Activated naive CD4-positive, alpha-beta T cell treated with Interleukin-2 at 50 U/mL for 16 hours (primary cell): ENCODE measurements at places on chromosomes 5 and 9.

GRCh38 chr9:17003576-17004240 lies 131.1 kb upstream of the CNTLN start:
- no peak for DNase-seq

DNA sequence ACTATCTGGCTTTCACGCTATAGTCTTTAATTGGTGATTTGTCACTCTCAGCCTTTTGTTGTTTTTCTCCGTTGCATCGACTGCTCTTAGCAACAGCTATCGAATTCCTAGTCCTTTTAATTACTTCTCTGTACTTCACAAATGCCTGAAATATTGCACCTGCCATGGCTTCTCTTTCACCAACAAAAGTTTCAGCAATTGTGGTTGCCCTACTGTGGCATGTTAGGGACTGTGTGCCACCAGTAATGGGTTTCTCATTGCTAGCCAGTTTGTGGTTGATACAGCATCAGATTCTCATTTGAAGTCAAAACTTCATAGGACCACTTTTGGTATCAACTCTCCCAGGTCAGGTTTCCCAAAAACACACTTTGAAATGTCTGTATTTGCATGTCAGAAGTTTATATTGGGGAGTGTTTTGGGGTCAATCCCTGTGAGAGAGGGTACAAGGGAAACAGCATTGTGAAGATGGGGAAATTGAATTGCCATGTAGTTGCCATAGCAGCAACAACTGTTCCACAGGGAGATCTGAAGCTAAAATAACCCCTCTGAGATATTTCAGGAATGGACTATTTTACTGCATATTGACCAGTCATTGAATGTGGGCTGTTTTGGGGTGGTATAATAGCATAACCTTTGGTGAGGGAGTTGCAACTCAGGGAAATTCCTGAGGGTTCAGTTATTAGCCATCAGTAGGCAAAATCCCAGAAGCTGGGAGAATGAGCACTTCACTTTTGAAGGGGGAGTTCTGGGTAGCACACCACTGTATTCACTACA lies 99.2 kb downstream of the WDR70 start:
- no peak for DNase-seq

- DNase-seq = no peak
These were observed 4.8 kb downstream of the FAM151B start for GRCh38 chr5:80492741-80493140.

GRCh38 chr5:172901788-172902496 lies 57.3 kb upstream of the RPL26L1 start:
- DNase-seq = no peak

DNA sequence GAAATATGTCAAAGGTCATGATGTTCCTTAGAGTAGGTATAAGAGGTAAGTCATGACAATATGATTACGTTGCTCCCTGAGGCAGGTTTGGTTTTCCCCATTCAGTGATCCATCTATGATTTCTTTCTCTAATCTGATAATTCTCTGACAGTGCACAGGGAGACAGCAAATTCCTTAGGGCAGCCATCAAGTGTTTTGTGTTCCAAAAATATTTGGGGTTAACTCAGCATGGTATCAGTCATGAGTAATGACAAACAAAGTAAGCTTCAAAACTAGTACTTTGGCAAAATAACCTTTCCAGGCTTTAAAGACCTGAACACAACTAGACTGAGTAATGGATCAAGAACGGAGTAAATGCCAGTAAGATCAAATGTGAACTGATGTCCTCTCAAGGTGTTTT lies 55.3 kb upstream of the SPATA31E1 start:
- DNase-seq = no peak

GRCh38 chr5:7186818-7187217 lies 209.1 kb upstream of the ADCY2 start:
- no peak for DNase-seq

GRCh38 chr5:62284946-62285891 lies 20.8 kb upstream of the KIF2A start:
- peak; percentile 77 for DNase-seq

DNA sequence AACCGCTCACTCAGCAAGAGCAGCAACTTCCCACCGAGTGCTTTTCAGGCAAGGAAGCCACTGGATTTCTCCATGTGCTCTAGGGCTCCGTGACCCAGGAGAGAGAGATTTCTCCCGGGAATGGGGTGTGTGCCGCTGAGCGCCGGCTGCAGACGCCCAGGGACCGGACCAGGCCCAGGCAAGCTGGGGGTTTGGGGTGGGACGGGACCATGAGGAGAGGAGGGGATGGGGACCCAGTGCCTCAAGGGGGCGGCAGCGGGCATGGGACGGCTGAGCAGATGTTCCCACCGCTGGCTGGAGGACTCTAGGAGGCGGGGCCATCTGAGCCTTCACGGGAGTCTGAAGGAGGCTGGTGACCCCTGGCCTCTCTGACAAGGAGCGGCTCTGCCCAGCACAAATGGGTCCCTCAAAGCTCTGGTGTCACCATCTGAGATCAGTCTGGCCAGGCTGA lies 8.5 kb downstream of the LCN9 start:
- DNase-seq = no peak

DNA sequence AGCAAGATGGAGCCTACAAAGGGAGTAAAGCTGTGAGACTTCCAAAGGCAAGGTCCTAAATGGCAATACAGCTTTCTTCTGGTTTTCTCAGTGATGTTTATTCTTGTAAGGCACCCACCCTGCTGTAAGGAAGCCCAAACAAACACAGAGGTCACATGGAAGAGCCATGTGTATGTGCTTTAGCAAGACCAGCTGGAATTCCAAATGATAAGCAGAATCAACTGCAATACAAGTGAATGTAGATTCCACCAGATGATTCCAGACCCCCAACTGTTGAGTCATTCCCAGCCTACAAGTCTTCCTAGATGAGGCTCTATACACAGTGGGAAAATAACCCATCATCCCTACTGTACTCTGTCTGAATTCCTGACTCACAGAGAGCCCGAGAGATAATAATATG lies 122.8 kb downstream of the DEPDC1B start:
- no peak for DNase-seq

- no peak for DNase-seq
These were observed 5.1 kb downstream of the TMEM245 start for GRCh38 chr9:109114670-109115069.

DNA sequence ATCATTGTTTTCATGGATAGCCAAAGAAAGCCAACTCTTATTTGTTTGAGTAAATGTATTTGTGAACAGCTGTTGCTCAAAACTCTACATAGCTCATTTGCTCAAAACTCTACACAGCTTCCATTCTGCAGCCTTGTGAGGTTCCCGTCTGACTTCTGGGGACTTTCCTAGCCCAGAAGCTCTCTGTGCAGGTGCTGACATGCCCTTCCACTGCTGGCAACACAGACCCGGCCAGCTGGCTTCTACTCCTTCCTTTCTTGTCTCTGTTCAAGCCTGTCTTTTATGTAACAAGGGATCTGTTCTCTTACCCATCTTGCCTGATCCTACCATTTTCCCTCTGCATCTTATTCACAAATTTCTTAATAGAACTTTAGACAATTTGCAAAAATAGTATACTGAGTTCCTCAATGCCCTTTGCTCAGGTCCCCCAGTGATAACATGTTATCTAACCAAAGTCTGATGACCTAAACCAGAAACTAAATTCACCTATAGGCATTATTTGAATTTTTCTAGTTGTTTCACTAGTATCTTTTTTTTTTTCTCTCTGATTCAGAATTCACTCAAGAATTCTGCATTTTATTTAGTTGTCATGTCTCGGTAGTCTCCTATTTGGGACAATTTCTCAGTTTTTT lies 556.5 kb upstream of the SEMA6A start:
- DNase-seq = no peak

- DNase-seq = no peak
These were observed 126.8 kb downstream of the PDE8B start for GRCh38 chr5:77337246-77337645.

DNA sequence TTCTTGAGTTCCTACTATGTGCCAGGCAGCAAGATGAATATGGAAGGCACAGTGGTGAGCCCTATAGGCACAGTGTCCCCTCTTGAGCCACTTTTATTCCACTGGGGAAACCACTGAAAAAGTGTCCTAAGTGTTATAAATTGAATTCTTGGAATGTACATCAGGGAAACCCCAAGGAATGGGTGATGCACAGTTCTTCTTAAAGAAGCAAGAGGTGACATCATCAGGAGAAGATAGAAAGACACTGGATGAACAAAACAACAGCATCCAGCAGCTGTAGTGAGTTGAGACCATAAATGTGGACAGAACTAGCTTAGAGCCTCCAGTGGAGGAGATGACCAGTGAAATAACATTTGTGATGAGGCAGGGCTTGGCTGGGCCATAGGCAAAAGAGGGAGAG lies 199.2 kb upstream of the ANKRD55 start:
- DNase-seq = no peak

- DNase-seq = no peak
These were observed 190.6 kb upstream of the MSX2 start for GRCh38 chr5:174533751-174534241.

GRCh38 chr9:126723807-126724172 lies 81.0 kb upstream of the ZBTB43 start:
- DNase-seq = no peak

DNA sequence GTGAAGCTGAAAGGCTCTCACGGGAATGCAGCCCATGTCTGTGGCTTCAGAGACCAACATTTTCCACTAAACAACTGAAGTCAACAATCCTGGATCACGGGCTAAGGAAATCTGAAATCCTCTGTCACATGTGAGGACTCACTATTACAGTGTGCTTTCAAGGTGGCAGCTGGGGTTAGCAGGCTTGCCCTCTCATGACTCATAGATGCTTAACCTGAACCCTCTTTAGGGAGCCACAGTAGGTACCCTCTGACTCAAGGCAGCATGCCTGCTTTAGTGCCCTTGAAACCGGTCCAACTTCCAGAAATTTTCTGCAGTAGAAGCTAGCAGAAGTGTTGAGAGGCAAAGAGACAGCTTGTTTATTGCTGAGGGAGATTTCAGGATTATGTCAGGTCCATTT lies 232.5 kb downstream of the GABRB2 start:
- DNase-seq = no peak

DNA sequence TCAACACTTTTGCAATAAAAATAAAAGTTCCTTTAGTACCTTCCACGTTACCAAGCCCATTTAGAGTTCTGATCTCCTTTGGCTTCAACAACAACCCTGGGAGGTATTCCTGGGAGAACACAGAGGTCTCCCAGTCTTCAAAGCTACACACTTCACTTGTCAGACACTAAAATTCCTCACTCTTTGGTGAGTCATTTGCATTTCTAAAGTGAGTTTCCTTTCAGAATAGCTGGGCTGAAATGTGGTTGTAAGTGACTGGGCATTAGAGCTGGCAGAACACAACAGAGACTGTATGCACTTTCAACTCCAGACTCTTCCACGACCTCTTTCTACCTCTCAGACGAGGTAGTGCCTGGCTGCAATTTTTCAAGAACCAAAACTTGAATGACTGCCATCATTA lies 11.5 kb upstream of the F2RL1 start:
- DNase-seq = no peak

GRCh38 chr9:135563039-135563476 lies 1.5 kb downstream of the PAEP start:
- DNase-seq = no peak

DNA sequence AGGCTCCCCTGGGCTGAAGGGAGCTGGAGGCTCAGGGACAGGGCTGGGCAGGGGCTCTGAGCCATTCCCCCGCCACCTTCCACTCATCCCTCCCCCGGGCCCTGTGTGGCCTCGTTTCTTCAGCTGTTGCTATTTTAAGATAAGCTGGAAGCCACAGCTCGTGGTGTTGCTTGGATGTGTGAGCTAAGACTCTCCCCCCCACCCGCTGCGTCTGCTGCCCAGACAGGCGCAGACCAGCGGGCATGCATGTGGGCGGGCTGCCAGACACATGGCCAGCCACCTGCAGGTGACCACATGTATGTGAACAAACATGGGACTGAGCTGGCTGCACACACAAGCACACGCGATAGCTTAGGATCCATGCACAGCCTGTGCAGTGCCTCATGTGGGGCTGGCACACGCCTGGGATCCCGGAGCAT lies 8.7 kb downstream of the SNCB start:
- DNase-seq = no peak

GRCh38 chr5:52710972-52711596 lies 76.6 kb upstream of the ITGA1 start:
- no peak for DNase-seq

DNA sequence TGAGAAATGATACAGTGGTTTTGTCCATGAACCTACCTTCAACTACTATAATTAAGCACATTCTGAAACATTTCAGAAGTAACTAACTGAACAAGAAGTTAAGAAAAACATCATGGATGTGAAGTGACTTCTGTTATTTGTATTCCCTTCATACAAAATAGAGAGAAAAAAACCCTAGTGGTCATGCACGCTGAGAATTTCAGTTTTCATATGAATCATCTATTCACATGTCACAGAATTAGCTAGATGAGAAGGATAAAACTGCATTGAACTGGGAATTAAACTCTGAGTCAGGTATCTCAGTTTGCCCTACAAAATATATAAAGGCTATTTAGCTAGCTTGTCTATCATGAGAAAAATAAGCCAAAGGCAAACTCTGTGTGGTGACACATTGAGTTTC lies 451.8 kb upstream of the FTMT start:
- DNase-seq = no peak

DNA sequence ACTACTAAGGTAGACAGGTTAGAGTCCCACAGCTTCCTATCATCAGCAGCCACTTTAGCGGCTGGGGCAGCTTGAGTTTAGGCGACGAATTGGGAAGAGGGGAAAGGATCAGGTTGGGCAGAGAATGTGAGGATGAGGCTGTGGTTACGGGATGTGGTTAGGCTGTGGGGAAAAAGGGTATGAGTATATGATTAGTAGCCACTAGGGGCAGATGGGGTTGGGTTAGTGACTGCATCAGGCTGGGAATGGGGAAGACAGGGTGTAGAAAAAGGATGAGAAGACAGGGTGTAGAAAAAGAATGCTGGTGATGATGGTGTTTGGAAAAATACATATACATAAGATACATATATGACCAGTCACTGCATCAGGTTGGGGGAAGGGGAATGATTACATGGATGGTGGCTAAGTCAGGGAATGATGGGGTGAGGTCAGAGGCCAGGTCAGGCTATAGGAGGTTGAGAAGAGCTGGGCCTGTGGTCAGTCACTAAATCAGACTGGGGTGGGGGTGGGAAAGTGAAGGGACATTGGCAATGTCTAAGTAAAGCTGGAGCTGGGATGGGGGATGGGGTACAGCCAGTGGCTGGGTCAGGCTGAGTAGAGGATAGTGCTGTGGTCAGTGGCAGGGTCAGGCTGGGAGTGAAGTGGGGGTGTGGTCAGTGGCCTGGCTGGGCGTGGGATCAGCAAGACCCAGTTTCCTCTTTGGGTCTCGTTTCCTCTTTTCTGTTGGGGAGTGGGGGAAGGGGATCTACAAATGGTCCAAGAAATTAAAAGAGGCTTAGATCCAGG lies 2.1 kb downstream of the TLN1 start:
- DNase-seq = peak; percentile 20

GRCh38 chr5:103909391-103909790 lies 346.8 kb upstream of the NUDT12 start:
- DNase-seq = no peak

GRCh38 chr5:124343451-124343867 lies 403.0 kb downstream of the ZNF608 start:
- DNase-seq = no peak

- no peak for DNase-seq
These were observed 41.6 kb upstream of the FST start for GRCh38 chr5:53438486-53439472.

GRCh38 chr5:50441493-50441955 lies 436 bp upstream of the EMB start:
- no peak for DNase-seq
